CD4-positive, alpha-beta T cell treated with Interleukin-12 subunit alpha and Interleukin-12 subunit beta, for 1 hour (primary cell): ENCODE measurements at places on chromosomes 16 and 17.
A peak's percentile ranks its signal among the peaks of the same experiment; 100 is the strongest.

DNA sequence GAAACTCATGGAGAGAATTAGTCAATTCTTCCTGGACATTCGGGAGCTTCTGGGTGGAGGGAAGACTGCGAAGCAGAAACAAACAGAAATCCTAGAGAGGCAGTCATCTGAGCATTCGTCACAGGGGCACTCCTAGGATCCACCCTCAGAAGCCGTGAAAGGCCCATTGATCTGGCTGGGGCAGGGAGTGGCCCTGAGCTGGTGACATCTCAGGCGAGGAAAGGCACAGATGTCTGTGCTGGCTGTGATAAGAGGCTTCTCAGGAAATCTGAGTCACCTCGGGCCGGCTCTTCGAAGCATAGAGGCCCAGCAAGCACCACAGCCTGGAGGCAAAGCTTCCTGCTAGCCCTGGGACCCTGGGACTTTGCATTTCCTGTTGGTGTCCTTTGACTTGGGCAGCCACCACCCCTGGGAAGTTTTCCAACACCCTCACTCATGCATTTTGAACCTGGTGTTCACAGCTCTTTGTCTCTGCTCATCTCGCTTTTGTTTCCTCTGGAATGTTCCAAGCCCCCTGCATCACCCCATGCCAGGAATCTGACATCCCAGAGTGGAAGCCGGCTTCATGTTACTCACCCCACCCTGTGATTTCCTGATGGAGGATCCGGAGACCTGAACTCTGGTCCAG, 23.3 kb upstream of the CDRT4 start:
- DNase-seq, result no peak

GRCh38 chr17:21035406-21035805, 7.4 kb downstream of the USP22 start:
- no peak for DNase-seq

DNA sequence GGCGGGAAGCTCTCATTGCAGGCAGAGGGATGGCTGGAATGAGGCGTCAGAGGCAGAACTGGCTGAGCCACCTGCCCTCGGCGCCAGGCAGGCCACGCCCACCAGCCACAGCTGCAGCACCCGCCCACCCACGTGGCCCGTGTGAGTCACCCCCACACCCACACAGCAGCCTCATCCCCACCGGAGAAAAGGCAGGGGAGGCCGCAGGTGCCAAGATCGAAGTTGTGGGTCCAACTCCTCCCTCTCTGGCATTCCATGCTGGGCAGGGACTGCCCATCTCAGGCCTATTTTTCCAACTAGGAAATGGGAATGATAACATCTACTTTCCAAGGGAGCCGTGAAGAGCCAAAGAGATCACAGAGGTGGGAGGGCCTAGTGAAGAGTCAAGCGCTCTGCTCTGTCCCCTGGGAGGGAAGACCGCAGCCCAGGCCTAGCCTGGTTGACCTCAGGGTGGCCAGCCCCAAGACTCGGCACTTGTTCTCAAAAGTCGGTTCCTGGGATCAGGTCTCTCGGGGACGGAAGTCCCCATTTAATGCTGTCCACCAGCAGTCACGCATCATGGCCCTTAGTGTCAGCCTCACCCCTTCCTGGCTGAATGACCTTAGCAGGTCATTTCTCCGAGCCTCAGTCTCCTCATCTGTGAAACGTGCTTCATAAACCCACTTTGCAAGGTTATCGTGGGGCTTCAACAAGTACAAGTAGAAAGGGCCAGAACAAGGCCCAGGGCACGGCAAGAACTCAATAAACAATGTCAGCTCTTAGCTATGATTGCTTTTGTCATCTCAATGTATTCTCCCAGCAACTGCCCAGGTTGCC, at the start of gene TRPV3:
TSS of gene TRPV3 (minus strand) at position 45 of the 816 bp plus-strand sequence. CDS start 2,962 bp downstream, outside the sequence.
- DNase-seq, result peak; percentile 51

- DNase-seq, result no peak
Measured at GRCh38 chr16:12195296-12195695, 218.8 kb downstream of the SNX29 start.

- DNase-seq, result no peak
Measured at GRCh38 chr17:79966681-79967080, 69.0 kb downstream of the TBC1D16 start.

DNA sequence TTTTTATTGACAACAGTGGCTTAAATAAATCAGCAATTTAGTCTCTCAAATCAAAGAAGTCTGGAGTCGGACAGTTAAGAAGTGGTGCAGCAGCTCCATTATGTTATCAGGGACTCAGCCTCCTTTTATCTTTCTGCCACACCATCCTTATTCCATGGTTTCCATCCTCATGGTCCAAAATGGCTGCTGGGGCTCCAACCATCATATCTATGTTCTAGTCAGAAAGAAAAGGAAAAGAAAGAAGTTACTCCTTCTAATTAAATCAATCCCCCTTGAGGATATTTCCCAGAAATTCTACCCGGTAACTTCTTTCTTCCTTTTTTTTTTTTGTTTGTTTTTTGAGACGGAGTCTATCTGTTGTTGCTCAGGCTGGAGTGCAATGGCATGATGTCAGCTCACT, 109.5 kb downstream of the HS3ST2 start:
- no peak for DNase-seq

GRCh38 chr17:77636835-77637817, 321.4 kb upstream of the TNRC6C start:
- DNase-seq, result no peak

- DNase-seq, result no peak
Measured at GRCh38 chr17:75640556-75641119, 7.4 kb downstream of the SMIM5 start.

DNA sequence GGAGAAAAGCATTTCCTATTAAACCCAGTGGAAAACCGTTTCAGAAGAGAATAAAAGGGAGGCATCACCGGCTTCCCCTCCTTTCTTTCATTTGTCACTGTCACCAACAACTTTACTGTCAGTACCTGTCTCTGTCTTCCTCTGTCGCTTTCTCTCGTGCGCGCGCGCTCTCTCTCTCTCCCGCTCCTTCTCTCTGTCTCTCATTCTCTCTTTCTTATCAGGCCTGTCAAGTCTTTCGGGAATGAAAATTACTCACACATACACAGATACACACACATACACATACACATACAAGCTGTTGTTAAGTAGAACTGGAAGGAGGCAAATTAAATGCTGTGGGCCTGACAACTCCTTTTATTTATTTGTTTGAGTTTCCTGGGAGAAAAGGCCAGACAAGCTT, 17.6 kb downstream of the MYOCD start:
- no peak for DNase-seq

DNA sequence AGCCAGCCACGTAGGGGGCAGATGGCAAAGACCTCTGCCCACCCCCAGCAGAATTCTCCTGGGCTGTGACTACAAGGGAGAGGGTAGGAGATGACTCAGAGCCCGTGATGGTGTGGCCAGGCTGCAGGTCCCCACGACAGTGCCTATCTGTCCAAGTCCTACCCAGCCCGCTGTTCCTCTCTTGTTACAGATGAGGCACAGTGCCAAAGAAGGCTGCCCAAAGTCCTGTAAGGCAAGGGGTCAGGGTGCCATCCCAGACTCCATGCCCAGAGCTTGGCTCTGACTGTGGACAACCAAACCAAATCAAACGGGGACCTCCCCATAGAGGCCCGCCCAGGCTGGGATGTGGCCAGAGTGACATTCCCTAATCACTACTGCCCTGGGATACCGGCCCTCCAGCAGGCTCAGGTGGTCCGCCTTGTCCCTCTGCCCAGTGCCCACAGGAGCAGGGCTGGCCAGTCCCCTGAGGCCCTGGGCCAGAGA, 12.6 kb upstream of the BCAR1 start:
- DNase-seq, result no peak

- DNase-seq, result no peak
Measured at GRCh38 chr17:49548051-49548505, 27.6 kb upstream of the NXPH3 start.

- DNase-seq, result no peak
Measured at GRCh38 chr16:13441675-13442074, 478.3 kb upstream of the ERCC4 start.

- DNase-seq, result no peak
Measured at GRCh38 chr16:84053237-84053636, 10.6 kb upstream of the SLC38A8 start.

DNA sequence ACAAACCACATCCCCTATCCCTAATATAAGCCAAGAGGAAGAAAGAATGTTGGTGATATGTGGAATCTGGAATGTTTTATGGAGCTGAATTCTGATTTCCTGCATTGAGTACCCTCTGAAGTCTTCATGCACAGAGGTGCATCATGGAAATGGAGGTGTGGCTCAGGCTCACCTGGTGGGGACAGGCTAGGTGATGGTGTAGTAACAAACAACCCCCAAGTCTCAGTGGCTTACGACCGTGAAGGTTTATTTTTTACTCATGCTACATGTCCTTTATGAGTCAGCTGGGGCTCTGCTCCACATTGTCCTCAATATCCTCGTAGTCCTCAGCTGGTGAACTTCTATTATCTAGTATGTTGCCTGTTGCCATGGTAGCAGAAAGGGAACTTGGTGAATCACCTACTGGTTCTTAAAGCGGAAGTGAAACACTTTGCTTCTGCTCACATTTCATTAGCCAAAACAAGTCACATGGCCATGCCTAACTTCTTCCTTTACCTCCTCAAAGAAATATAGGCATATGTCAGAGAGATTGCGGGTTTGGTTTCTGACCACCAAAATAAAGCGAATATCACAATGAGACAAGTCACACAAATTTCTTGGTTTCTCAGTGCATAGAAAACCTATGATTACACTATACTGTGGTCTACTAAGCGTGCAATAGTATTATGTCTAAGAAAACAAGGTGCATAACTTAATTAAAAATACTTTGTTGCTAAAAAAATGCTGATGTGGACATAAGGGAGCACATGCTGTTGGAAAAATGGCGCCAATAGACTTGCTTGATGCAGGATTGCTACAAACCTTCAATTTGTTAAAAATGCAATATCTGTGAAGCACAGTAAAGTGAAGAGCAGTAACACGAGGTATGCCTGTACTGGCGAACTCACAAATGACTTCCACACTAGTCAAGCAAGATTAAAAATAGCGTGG, at the start of gene PMFBP1:
TSS of gene PMFBP1 (minus strand) at position 51 of the 930 bp plus-strand sequence. CDS start 947 bp downstream, outside the sequence.
- peak; percentile 42 for DNase-seq

- DNase-seq, result no peak
Measured at GRCh38 chr17:2683912-2684311, 27.7 kb downstream of the CLUH start.

GRCh38 chr16:2008009-2008526, 1.6 kb downstream of the ZNF598 start:
- peak; percentile 33 for DNase-seq

GRCh38 chr17:57138956-57139576, 54.0 kb downstream of the AKAP1 start:
- DNase-seq, result no peak

- DNase-seq, result no peak
Measured at GRCh38 chr17:27862840-27863239, 30.3 kb downstream of the LYRM9 start.

GRCh38 chr17:33688771-33689170, 395.7 kb upstream of the ASIC2 start:
- no peak for DNase-seq

- DNase-seq, result no peak
Measured at GRCh38 chr16:85240982-85241924, 129.0 kb upstream of the CIBAR2 start.

DNA sequence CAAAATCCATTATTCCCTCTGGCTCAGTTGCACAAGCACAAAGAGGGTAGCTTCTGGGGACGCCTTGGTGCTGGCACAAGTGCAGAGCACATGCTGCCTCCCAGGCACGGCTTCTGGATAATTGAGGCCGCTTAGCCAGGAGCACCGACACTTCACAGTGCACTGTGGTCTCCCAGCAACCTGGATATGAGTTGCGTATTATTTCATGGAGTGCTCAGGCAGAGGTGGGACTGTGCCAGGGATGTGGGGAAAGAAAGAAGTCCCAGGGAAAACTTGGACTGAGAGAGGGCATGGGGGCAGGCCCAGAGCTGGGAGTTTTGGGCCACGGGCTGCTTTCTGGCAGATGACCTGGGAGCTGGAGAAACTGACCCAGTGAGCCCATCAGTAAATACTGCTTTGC, 37.5 kb downstream of the MPRIP start:
- no peak for DNase-seq

- DNase-seq, result no peak
Measured at GRCh38 chr16:23786964-23787561, 32.2 kb downstream of the CHP2 start.

DNA sequence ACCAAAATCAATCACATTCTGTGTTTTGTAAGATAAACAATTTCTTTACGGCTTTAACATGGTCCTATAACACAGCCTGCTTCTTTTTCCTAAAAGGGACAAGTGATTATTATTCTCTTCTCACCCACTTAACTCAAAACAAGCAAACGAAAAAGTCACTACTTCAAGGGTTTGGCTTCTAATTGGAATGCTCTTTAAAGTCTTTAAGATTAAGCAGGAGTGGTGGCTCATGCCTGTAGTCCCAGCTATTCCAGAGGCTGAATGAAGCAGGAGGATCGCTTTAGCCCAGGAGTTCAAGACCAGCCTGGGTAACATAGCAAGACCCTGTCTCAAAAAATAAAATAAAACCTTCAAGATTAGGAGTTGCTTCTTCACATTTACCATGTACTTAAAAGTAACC, 66.6 kb upstream of the CNEP1R1 start:
- no peak for DNase-seq

DNA sequence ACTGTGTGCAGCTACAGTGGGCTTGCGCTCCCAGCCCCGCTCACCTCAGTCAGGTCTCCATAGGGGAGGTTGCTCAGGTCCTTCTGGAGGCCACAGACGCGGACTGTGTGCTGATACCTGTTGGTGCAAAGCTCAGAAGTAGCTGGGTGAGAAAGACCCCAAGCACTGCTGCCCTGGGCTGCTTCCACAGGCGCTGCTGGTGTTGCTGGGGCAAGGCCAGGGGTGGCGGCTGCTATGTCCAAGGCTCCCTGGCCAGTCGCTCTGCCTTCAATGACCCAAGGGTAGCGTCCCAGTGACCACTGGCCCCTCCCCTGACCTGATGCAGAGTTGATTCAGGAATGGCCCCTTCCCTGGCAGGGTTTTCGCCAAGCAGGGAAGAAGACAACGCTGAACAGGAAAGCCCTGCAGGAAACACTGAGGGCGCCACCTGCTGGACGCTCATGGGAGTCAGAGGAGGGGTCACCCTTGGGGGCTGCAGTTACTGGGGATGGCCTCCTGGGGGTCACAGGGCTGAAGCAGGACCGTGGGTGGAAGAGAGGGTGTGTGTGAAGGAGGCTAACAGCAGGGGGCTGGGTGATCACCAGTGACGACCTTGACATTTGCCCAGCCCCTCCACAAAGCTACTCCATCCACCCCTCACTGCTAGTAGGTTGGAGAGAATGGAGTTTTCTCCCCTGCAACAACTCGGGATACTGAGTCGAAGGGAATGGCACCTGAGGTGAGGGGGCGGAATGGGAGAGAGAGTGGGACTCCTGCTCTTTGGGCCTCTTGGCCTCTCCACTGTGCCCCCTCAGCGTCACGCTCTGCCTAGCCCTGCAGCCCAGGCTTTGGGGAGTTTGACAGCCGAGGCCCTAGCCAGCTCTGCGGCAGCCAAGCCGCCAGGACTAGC, 38.3 kb downstream of the ABCC12 start:
- DNase-seq, result peak; percentile 48
